Fibroblast of villous mesenchyme (primary cell): ENCODE measurements at places on chromosomes 3 and 15. TPM values are rescaled to one million over a fixed set of nuclear protein-coding genes. Genes with fewer than 3 reads are reported as not detected.

- DNase-seq = no peak
These were observed 54.3 kb downstream of the GPD1L start for GRCh38 chr3:32160706-32161214.

- DNase-seq = no peak
These were observed 11.9 kb downstream of the UBL7 start for GRCh38 chr15:74449095-74449494.

DNA sequence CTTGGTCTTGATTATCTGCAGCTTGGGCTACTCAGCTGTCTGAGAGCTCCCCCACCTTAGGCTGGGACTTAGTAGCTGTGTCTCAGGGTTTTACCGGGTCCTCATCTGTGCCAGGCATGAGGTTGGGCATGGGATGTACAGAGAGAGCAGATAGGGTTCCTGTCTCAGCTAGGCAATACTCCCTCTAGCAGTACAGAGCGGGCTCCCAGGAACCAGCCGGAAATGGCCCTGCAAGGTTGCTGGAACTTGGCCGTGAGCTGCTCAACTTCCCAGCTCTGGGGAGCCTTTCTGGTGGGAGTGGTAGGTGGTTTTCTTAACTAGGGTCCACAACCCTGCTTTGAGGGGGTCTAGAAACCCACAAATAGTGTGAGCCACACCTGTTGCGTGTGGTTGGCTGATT, 58.3 kb downstream of the ATP2B2 start:
- no peak for DNase-seq

- DNase-seq = no peak
These were observed 436.9 kb upstream of the C2CD4B start for GRCh38 chr15:62601777-62602545.

- DNase-seq = no peak
These were observed 125.5 kb downstream of the RBMS3 start for GRCh38 chr3:29406291-29406832.

DNA sequence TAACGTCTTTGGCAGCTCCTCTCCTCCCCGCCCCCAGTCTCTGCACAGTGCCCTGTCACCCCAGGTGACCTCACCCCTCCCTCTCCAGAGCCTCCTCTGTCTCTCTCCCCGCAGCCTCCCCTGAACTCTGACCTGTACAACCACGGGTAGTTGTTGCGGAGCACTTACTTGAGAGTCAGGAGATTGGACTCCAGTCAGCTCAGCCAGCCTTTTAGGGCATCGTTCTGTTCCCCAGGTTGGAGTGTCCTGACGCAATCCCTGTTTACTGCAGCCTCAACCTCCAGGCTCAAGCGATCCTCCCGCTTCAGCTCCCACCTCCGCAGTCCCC, 177.7 kb downstream of the UACA start:
- DNase-seq = no peak

DNA sequence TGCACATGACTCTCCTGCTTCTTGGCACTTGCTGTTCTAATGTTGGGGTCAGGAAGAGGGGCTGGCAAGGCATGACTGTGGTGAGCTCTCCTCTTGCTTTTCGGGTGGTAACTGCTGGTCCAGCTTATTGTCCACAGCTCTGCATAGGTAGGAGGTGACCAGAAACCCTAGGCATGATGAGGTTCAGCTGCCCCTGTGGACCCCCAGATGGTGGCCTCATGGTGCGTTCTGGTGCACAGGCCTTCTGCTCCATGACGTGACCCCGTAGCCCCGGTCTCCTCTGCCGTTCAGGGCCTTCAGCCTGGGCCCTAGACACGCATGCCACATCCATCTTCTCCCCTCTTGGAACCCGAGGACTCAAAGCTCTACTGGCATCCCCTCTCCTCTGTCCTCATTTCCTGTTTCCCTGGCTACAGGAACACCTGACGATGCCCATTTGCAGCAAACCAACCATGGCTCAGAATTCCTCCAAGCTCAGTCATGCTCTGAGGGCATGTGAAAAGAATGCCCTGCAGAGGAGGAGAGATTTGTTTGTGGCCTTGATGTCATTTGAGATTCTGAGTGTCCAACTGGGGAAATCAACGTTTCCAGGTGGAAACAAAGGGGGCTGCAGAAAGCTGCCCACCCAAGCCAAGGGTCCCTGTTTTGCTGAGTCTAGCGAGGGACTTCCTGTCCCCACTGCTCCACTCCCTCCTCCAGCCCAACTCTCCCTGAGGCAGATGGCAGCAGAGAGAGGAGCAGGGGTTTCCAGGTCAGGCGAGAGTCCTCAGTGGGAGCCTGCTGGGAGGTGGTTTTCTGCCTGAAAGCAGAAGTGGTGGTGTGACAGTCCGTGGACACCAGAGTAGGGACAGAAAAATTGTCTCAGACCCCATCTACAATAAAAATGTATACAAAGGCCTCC, 198.7 kb upstream of the LYSMD4 start:
- DNase-seq = no peak

DNA sequence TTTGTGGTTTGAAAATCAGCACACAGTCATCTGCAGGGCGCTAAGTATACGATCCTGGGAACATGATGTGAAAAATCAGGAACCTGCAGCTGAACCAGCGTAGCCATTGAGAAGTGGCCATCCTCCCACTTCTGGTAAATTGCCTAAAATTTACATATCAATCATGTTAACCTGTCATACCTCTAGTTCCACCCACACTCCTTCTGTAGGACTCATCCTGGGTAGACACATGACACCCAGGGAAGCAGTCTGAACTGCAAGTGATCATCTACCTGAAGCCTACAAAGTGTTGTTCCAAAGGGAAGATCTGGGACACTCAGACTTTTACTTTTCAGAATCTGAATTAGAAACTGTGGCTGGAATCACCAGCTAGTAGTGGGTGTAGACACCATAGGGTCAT, 5.5 kb upstream of the PSMD6 start:
- DNase-seq = no peak

DNA sequence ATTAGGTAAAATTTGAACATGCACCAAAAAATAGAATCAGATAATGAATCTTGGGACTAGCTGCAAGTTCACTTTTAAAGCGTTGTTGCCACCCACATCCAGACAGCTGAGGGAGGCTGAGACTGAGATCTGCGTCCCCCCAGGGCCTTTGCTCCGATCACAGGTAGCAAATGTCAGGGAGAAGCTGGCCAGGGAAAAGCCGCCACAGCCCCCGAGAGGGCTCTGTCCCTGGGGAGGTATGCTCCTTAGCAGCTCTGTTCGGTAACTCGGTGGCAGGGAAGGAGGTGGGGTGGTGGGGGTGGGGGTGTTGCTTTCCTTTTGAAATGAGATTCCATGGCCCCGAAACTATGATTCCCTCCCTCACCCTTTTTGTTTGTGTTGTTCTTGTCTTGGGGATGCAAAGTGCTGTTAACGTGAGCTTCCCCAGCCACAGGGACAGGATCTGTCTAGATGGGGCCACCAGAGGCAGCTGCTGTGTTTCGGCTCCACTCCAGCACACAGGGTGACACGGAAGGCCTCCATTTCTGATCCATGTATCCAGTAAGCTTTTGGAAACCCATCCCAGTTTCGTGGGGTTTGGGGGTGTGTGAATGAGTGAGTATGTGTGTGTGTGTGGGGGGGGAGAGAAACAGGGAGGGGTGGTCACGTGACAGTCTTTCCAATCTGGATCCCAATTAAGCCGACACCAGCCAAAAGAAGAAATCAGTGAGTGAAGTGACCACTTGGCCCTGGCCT, 1.1 kb upstream of the MINAR1 start:
- DNase-seq = peak; percentile 9

- DNase-seq = no peak
These were observed 108.2 kb downstream of the LRRK1 start for GRCh38 chr15:101027273-101027901.

DNA sequence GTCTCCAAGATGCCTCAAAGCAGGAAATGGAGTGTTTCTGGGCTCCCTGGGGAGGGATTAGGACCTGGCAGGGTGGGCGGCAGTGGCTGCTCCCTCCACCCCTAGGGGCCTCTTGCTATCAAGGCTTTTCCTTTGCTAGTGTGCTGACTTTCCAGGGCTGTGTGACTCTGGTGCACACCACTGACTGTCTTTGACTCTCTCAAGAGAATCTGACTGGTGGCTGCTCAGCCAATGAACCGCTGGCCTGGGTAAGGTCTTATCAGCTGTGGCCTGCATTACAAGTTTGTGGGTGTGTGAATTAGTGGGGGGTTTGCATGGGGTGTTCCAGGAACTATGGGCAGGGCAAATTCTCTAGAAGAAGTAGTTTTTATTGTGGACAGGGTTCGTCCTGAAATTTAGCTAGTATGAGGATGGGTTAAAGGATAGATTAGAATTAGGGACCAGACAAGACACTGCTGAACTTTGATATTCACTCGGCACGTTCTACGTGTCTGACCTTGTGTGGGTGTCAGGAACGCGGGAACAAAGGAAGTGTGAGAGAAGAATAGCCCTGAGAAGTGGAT, 29.5 kb downstream of the SIAH2 start:
- no peak for DNase-seq

DNA sequence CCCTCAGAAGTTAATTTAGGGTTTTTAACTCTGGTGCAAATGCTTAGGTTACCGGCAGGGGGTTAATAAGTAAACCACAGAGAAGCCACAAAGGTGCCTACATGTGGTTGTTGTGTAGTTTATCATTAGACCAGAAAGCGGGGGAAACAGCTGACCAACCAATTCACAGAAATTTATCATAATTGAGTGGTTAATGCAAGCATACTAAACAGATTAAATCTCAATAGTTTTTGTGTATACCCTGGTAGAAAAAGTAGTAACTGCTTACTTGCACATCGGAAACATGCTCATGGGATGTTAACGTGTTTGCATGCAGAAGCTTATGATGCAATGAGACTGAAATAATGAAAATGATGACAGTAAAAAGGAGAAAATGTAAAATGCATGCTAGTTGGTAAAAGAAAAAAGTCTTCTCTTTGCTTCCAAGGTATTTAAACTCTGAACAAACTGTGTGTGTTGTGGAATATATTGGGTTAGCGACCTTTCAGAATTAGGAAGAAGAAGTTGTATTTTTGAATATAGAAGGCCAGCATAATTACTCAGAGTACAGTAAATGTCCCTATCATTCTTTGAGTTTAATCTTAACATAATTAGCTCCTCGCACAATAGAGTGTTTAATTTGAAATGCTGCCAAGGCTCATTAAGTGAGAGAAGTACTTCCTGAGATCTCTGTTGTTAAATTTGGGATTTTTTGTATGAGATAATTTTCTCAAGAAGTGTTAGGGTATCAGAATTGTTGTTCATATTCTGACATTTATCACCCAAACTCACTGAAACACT, 316.2 kb downstream of the PTPRG start:
- DNase-seq = peak; percentile 59

DNA sequence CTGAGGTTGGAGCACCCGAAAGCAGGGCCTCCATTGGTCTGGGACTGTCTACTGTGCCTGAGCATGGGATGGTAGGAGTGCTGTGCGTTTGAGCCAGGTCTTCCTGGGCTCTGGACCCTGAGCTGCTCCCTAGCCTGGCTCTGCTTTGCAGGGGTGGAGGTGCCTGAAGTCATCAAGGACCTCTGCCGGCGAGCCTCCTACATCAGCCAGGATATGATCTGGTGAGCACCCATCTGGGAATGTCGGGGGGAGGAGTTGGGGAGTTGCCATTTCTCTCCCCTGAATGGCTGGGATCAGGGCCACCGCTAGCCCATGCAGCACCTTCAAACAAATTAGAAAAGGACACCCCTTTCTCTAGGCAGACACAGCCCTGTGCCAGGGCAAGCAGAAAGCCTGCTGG, 20.7 kb downstream of the DUOX1 start:
- DNase-seq = no peak

- DNase-seq = no peak
These were observed 188.2 kb downstream of the SI start for GRCh38 chr3:164890061-164890460.

GRCh38 chr3:153313302-153313965, 151.4 kb downstream of the RAP2B start:
- DNase-seq = peak; percentile 36

DNA sequence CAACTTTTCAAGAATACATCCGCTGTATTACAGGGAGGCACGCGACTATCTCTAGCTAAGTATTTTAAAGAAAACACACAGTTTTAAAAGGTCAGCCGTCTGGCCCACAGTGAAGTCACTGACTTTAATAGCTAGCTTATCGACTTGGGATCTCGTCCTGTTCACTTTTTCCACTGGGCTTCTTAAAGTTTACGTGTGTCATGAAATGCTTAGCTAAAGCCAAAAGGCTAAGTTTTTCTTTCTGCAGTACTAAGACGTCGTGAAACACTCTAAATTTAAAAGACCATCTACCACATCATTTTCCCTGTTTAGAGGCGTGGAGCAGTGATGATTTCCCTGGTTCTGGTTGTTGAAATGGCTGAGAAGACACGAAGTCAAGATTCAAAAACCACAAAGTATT, 27.1 kb downstream of the LRIG1 start:
- peak; percentile 98 for DNase-seq

- DNase-seq = no peak
These were observed 1010.8 kb downstream of the FHIT start for GRCh38 chr3:60240492-60240891.

- DNase-seq = no peak
These were observed 10.6 kb downstream of the ACAA1 start for GRCh38 chr3:38126121-38126892.

GRCh38 chr3:160193644-160194192, 31.5 kb upstream of the C3orf80 start:
- no peak for DNase-seq

- no peak for DNase-seq
These were observed 470.2 kb upstream of the PROK2 start for GRCh38 chr3:72255191-72255590.

GRCh38 chr3:34582055-34582454, 783.6 kb downstream of the PDCD6IP start:
- no peak for DNase-seq

- peak; percentile 57 for DNase-seq
These were observed 31.7 kb downstream of the TMEM212 start for GRCh38 chr3:171874879-171875278.

GPR15 gene
- not detected in 2 replicates for total RNA-seq

MAGI1 gene
- total RNA-seq = 20.7 and 29.0 TPM in 2 replicates

CKMT1B gene
- not detected in 2 replicates for total RNA-seq

MEIS2 gene
- 40.9 and 73.0 TPM in 2 replicates for total RNA-seq

TMEM108 gene
- total RNA-seq = under 0.01 and 0.32 TPM in 2 replicates

PIGZ gene
- total RNA-seq = 1.3 and 1.7 TPM in 2 replicates

MLF1 gene
- 6.1 and 8.2 TPM in 2 replicates for total RNA-seq

TGM4 gene
- total RNA-seq = not detected in 2 replicates

CLDN1 gene
- 3.5 and 14.2 TPM in 2 replicates for total RNA-seq

C3orf49 gene
- not detected in 2 replicates for total RNA-seq

GOLGA8M gene
- total RNA-seq = under 0.01 and 1.3 TPM in 2 replicates

ARL14 gene
- total RNA-seq = not detected in 2 replicates

SERINC4 gene
- total RNA-seq = under 0.01 TPM in 1 of 2 replicates, not detected in the other

BTLA gene
- total RNA-seq = not detected in 2 replicates

OTOL1 gene
- not detected in 2 replicates for total RNA-seq
